ENCODE measurements at places on chromosomes 4 and X.
A peak's percentile ranks its signal among the peaks of the same experiment; 100 is the strongest.

GRCh38 chr4:6324999-6325787 lies 55.5 kb downstream of the WFS1 start:
- DNase-seq: no peak

- DNase-seq: no peak
Measured at GRCh38 chr4:101706535-101707057, 83.9 kb upstream of the BANK1 start.

GRCh38 chrX:70979136-70979762 lies 48.4 kb upstream of the SLC7A3 start:
- DNase-seq: no peak

GRCh38 chrX:100768679-100769338 lies 36.9 kb upstream of the SYTL4 start:
- DNase-seq: peak; percentile 79

GRCh38 chrX:112368371-112368770 lies 285.8 kb upstream of the TRPC5 start:
- DNase-seq: no peak

- no peak for DNase-seq
Measured at GRCh38 chr4:32525420-32525819, 1805.3 kb downstream of the PCDH7 start.

DNA sequence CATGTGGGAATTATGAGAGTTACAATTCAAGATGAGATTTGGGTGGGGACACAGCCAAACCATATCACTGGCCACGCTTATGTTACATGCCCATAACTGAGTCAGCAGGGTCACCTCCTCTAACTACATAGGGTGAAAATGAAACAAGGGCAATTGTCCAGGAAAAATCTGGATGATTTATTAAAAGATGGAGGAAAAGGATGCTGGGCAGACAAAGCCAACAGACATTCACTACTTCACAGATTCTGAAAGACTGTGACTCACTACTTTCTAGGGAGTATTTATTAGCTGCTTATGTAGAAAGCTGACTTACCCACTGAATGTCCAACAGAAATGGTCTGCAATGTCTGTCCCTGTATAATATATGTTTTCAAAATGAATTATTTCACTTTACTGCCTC lies 72.4 kb downstream of the APBB2 start:
- DNase-seq: no peak

DNA sequence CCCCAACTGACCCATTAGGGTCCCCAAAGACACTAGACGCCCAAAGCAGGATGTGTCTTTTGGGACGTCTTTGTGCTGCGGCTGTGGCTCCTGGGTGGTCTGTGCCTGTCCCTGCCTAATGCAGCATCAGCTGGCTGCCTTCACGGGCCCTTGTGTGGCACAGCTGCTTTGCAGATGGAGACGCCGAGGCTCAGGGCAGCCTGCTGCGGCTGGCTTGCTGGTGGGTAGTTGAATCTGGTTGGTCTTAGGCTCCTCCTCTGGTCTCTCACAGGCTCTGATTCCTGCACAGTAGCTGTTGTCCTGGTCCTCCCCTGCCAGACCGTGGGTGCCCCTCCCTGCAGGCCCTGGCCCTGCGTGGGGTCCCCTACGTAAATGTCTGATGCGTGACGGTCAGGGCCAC lies 8.1 kb downstream of the CPZ start:
- DNase-seq: no peak

DNA sequence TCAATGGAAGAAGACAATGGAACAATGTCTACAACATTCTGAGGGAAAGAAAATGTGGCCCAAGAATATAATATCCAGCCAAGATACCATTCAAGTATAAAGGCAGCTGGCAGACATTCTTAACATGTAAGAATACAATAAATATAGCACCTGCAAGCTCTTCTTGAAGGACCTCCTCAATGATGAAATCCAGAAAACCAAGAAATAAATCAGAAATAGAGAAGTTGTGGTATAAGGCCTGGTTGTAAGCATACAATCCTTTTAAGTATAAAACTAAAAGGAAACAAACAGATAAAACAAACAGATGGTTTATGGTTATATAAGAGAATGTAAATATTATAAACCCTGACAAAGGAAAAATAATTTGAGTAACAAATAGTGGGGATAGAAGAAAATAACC lies 33.4 kb downstream of the SYTL4 start:
- DNase-seq: no peak

Data from stimulated activated naive CD4-positive, alpha-beta T cell treated with Interleukin-2 at 50 U/mL for 16 hours (primary cell).